ENCODE measurements at places on chromosomes 6 and 20.

DNA sequence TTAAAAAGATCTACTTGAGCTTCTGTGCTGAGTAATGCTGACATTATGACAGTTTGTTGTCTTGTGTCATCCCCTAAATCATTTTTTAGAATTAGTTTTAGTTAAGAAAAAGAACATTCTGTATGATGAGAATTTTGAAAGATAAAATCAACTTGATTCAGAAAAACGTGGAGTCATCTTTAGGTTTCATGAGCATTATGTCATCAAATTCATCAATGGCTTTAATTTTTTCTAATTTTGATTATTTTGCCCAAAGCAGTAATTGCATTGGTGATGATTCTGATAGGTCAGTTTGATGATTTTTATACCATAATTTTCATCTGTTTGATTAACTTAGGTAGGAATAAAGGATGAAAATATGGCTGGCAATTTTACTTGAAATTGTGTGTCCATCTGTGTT lies 26.6 kb upstream of the ADGRF4 start:
- no peak for DNase-seq

GRCh38 chr6:100415768-100416167 lies 49.0 kb downstream of the SIM1 start:
- DNase-seq = no peak

DNA sequence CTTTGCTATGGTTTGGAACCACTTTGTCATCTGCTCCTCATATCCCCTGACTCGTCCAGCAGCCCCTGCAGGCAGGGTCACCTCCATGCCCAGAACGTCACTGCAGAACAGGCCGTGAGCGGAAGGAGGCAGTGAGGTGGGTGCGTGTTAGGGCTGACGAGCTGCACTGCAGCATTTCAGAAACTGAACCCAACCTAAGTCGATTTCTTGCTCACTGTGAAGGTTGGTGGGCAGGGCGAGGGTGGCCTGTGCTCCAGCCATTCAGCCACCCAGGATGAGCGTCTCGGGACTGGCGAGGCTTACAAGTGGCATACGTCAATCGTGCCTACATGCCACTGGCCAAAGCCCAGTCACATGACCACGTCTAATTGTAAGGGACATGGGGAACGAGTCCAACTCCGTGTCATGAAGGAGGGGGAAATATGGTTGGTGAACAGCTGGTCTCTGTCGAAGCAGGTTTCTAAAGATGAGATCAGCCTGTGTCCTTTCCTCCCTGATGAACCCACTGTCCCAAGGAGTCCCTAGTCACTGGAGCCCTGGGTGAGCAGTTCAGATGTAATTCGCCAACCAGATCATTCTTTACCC lies 289.1 kb downstream of the TAF4 start:
- no peak for DNase-seq

GRCh38 chr6:163661272-163661671 lies 246.8 kb downstream of the QKI start:
- peak; percentile 43 for DNase-seq

- DNase-seq = no peak
These were observed 125.7 kb downstream of the LAMA2 start for GRCh38 chr6:129008591-129008990.

- DNase-seq = no peak
These were observed 23.7 kb upstream of the MMS22L start for GRCh38 chr6:97306544-97307320.

DNA sequence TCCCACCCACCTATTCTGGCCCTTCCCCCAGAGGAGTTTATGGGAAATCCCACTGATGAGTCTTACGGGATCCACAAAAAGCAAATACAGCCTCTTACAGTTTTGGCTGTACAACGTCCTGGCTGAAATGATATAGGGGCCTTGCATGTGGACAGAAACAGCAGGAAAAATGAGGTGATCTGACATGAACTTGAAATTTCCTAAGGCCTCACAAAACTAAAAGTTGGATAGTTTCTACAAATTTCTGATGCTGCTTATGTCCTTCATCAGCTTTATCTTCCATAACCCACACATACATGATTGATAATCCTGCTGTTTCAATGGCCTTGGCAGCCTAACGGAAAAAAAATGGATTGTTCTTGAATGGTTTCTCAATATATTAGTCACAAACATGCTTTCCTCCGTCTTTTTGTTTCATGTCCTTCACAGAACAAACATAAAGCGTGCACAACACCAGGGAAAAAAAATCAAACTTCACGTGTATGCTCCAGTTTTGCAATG lies 118.8 kb downstream of the BMP5 start:
- DNase-seq = no peak

DNA sequence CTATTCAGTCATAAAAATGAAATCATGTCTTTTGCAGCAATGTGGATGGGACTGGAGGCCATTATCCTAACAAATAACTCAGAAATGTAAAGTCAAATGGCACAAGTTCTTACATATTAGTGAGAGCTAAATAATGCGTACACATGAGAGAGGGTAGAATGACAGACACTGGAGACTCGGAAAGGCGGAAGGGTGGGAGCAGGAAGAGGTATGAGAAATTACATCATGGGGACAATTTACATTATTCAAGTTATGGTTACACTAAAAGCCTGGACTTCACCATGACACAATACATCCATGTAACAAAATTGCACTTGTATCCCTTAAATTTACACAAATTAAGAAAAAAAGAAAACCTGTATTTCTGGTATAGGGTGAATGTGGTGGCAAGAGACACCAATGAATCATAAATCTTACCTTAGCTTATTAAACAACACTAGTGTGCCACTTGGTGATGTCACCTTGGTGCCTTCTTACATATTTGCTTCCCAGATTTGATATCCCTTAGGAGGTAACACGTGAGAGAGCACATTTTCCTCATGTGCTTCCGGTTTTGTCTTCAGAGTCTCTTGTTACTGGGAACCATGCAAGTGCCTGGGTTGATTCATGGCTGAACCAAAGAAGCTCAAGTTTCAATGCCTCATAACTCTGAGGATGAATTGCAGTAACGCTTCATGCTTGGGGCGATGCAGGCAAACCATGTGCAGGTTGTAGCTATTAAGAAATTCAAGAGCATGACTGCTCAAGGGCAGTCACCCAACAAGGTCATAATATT lies 84.6 kb downstream of the DCDC2 start:
- DNase-seq = no peak

- DNase-seq = no peak
These were observed 115.7 kb downstream of the PRIM2 start for GRCh38 chr6:57432919-57433684.

- peak; percentile 30 for DNase-seq
These were observed 498.9 kb downstream of the BCKDHB start for GRCh38 chr6:80605165-80605989.

DNA sequence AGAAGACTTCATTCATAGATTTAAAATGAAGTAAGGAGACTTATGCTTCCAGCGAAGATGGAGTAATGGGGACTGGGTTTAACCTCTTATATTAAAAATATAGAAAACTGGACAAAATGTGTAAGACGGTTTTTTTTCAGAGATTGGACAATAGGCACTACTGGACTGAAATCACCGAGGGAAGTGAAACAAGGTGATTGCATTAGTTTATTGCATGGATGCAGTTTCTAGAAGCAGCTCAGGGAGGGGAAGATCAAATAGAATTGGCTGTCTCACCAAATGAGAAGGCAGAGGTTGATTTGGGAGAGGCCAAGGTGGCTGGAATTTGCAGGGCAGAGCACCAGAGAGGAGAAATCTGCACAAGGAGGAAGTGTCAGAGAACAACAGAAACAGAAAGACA lies 162.6 kb downstream of the DNAH8 start:
- DNase-seq = no peak

- DNase-seq = no peak
These were observed 17.0 kb upstream of the TOP1 start for GRCh38 chr20:41011551-41012067.

DNA sequence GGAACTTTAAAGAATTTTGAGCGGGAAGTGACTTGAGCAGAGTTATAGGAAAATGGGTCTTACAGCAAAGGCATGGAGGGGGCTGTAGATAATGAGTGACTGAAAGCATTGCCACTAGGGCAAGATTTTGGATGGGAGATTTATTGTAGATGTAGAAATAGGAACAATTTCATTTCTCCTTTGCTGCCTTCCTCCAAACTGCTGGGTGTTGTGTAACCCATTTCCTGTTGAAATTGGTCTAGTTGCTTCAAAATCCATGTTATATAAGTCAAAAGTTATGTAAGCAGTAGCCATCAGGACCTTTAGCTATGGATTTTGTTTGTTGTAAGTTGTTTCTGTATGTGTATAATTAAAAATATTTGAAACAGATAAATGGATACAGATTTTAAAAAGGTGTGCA lies 11.1 kb downstream of the YWHAB start:
- DNase-seq = peak; percentile 35

DNA sequence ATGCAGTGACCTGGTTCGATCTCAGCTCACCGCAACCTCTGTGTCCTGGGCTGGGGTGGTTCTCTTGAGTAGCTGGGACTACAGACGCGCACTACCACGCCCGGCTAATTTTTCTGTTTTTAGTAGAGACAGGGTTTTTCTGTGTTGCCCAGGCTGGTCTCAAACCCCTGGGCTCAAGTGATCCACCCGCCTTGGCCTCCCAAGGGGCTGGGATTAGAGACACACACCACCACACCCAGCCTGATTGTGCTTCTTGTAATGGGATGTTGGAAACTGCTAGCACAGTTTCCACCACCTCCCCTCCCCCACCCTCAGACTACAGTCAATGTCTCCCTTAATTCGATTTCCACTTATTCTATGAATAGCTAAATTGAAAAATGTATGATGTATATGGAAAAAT lies 22.6 kb upstream of the DSP start:
- no peak for DNase-seq

- peak; percentile 11 for DNase-seq
These were observed 49.1 kb downstream of the MAP3K7 start for GRCh38 chr6:90537723-90538258.

DNA sequence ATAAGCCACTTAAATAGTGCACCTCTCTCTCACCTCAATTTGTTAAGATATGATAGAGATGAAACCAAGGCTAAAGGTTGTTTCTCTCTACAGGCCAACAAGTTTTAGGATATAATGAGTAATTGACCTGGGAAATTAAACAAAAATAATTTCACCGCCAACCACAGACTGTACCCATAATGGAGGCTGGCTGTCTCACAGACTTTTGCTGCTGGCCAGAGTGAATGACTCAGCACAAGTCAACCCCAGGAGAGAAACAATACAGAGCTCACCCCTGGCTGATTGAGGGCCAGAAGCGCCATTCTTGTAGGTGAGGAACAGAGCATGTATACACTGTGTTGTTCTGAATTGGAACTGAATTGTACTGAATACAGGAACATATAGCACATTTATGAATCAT lies 99.9 kb downstream of the CAP2 start:
- no peak for DNase-seq

GRCh38 chr6:10749734-10750133 lies 2.1 kb downstream of the TMEM14B start:
- no peak for DNase-seq

DNA sequence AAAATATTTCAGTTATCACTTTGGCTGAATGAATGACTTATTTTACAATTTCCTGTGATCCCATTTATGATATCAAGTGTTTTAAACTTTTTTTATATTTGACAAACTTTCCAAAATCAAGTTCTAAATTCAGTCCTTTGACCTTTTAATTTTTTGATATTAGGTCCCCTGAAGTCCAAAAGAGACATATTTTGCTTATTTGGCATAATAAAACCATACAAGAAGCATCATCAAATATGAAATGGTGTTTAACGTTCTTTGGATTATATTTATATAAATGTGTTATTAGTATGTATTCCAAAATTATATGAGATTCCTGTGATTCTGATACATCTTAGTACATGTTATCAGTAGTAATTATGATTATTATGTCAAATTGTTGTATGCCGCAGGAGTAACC lies 38.7 kb downstream of the ZNF133 start:
- no peak for DNase-seq

- no peak for DNase-seq
These were observed 36.5 kb downstream of the PPP1R16B start for GRCh38 chr20:38842026-38842425.

GRCh38 chr6:84353459-84354423 lies 126.3 kb upstream of the CEP162 start:
- no peak for DNase-seq

DNA sequence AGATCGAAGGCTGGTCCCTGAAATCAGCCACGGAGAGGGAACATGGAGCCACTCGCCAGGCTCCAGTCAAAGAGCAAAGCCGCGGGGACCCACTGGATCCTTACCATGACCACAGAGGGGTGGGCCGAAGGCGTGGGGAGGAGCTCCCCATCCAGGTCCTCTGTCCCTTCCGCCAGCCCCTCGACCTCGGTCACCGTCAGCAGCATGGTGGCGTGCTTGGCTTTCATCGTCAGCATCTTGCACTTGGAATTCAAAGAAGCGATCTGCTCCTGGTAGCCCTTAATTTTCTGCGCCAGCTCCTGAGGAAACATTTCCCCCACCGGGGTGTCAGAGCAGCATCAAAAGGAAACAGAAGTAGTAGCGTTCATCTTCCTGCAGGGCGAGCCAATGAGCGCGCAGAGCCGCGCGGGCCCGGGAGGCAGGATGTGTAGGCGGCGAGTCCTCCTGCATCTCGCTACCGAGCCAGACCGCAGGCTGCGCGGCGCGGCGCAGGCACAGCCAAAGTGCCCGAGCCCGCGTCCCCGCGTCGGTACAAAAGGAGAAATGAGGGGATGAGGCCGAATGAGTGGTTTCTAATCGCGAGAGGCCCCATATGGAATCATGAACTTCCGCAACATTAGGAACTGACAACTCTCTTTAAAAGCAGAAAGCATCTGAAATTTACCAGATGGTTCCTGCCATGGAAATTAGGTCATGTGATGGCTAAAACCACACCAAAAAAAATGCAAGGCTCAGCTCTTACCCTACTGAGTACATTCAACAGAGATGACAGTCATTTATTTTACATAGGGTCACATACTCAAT lies 335.2 kb downstream of the SYNE1 start:
- DNase-seq = peak; percentile 81

DNA sequence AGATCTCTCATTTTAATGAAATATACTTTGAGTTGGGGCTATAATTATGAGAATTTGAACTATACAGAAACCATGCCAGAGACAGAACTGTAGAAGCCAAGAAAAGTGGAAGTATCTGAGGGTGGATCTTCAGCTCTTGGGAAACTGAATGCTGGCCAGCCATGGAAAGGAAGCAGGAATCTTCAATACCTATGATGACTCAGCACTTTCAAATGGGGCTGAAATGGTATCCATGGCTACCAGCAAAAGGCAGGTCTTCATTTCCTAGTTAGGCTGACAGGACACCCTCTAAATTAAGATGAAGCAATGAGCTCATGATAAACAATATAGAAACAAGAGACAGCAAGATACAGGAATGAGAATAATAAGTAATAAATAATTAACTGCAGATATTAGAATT lies 171.3 kb downstream of the COL21A1 start:
- no peak for DNase-seq

Data from CD4-positive, alpha-beta T cell (primary cell).